ENCODE measurements at places on chromosomes 1 and 21. TPM values are rescaled to one million over a fixed set of nuclear protein-coding genes. Genes with fewer than 3 reads are reported as not detected.

CDKN2C gene
- 17.1 TPM for total RNA-seq

SLAMF9 gene
- total RNA-seq, result not detected

SPATA17 gene
- 12.8 TPM for total RNA-seq

RAP1GAP gene
- total RNA-seq, result 37.1 TPM

CRP gene
- total RNA-seq, result not detected

Data from spinal cord (tissue), 10 donors.